ENCODE measurements at places on chromosomes 13 and 19.

DNA sequence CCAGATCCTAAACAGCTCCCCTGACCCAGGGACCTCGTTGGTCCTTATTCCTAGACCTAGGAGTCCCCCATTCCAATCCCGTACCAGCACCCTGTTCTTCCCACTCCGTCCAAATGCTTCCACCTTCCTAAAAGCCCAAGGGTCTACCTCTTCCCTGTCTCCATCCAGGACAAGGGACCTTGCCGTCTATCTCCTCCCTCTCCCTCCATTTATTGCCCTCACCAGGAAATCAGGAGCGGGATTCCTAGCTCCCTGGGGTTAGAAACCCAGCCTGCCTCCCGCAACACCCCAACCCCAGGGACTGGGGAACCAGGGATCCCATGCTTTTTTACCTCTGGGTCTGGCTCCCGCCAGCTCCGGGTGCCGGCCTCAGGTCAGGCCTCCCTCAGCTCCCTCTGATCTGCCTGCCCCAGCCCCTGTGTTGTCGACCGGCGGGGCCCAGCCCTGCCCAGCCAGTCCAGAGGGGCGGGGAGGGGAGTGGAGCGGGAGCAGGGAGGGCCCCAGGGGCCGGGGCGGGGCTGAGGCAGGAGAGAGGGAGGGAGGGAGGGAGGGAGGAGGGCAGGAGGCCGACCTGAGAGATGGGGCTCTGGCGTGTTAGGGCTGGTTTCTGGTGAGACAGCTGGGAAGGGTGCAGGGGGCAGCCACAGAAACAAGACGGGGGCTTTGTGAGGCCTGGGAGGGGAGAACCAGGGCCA, at the start of gene B3GNT8:
B3GNT8 (minus strand) TSS at position 423 of the 695 bp plus-strand sequence. CDS start 596 bp downstream, outside the sequence.
- DNase-seq = peak; percentile 38

- no peak for DNase-seq
Observed at GRCh38 chr13:113050734-113051431, 54.7 kb upstream of the F7 start.

DNA sequence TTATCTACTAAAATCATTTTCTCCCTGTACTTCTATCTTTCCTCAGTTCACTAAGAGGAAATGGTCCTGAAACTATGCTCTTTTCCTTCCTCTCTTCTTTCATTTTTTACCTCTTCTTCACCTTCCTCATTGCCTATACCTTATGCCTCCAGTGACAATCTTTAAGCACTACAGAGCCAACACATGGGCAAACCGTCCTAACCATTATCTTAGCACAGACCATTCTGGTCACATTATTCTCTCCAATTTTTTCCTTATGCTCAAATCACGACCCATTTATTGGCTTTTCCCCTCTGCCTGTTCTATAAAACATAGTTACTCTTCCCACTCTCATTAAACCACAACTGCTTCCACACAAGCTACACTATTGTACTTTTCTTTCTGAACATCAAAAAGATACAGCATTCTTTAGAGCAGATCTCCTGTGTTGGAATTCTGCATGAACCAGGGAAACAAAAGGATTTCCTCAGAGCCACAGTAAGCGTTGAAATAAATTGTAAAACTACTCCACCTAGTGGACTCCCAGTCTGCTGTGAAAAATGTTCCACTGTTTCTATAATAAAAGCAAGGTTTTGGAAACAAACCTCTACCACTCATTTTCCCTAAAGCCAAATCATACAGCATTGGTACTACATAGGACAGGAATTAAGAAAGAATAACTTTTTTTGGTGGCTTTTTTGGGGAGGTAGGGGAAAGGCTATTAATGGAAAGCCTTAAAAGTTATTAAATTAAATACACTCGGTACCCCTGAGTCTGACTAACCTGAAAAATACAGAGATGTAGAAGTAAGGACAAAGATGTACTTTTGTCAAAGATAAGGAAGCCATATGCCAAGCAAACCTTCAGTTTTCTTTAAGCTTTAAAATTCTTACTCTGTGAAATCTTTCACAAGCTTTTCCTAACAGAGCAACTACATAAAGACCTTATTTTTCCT, 19.5 kb downstream of the NUFIP1 start:
- no peak for DNase-seq

- peak; percentile 60 for DNase-seq
Observed at GRCh38 chr19:13784731-13785452, 10.4 kb upstream of the ZSWIM4 start.

- DNase-seq = no peak
Observed at GRCh38 chr13:78524936-78525335, 78.4 kb downstream of the POU4F1 start.

DNA sequence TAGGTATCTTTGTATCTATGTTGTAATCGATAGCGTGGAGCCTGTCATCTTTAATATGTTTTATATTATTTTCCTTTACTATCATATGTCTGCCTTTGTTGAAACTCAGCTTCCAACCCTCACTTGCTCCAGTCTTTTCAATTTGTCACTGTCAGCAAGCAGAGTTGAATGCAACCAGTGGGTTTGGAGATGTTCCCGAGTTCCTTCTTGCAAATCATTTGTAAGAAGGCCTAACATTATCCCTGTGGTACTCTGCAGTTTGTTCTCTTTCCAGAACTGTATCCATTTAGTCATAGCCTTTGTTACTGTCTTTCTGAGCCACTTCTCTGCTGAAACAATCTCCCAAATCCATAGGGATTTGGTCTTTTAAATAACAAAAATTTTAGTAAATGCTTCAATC, 41.8 kb downstream of the RNASEH2B start:
- no peak for DNase-seq

- no peak for DNase-seq
Observed at GRCh38 chr19:30328096-30328495, 44.1 kb upstream of the ZNF536 start.

DNA sequence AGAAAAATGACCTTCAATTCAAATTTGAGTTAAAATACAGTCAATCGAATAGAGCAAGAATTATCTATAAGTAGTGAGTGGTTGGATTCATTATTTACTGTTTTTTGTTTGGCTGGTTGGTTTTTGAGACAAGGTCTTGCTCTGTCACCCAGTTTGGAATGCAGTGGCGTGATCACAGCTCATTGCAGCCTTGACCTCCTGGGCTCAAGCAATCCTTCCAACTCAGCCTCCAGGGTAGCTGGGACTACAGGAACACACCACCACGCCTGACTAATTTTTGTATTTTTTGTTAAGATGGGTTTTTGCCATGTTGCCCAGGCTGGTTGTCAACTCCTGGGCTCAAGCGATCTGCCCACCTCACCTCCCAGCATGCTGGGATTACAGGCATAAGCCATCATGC, 25.0 kb downstream of the MTMR6 start:
- DNase-seq = no peak
